Stimulated activated CD4-positive, alpha-beta T cell treated with anti-CD3 and anti-CD28 coated beads, Interleukin-15, amount 100 ng/mL, for 1 hour (primary cell): ENCODE measurements at places on chromosomes 4 and X.

GRCh38 chr4:70833675-70834074 is 6.0 kb downstream of the GRSF1 start:
- no peak for DNase-seq

DNA sequence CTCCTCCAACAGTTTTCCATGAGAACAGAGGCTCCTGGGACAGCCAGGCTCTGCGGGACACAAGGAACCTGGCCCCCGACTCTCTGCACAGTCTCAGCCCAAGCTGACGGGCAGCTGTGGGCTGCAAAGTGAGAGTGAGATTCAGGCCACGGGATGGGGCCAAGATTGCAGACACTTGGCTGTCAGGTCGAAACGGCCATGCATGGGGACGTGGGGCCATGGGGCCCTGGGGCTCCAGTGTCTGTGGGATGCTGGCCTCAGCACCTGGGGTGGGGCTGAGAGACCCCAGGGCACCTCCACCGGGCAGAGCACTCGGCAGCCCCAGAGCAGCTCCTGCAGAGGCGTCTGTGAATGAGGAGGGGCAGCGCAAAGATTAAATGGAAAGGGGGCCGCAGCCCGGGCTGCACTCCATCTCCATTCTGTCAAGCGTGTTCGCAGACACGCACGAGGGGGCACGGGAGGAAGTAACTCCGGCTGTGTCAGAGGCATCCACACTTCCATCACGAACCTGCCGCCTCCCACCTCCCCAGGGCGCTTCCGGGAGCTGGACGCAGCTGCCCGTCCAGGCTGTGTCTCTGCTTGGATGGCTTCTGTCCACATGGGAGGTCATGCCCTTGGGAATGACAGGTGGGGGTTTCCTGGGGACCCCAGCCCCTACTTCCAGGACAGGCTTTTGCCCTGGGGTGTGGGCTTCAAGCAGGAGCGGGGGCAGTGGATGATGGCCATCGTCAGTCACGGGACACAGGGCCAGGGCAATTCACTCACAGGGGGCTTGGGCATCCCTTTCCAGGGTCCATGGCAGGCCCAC is 82.8 kb upstream of the NKX1-1 start:
- DNase-seq, result no peak

- no peak for DNase-seq
Observed at GRCh38 chr4:75038376-75038775, 105.5 kb downstream of the PARM1 start.

- DNase-seq, result no peak
Observed at GRCh38 chr4:109590905-109591304, 30.9 kb downstream of the MCUB start.

GRCh38 chr4:38605181-38605752 is 58.7 kb upstream of the KLF3 start:
- no peak for DNase-seq

DNA sequence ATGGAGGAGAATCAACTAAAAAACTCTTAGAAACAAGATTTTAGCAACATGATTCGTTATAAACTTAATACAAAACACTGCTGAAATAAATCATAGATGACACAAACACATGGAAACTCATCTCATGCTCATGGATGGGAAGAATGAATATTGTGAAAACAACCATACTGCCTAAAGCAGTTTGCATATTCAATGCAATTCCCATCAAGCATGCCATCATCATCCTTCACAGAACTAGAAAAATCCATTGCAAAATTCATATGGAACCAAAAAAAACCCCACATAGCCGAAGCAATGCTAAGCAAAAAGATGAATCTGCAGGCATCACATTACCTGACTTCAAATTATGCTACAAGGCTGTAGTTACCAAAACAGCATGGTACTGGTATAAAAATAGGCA is 1015.8 kb upstream of the GRIA3 start:
- no peak for DNase-seq

DNA sequence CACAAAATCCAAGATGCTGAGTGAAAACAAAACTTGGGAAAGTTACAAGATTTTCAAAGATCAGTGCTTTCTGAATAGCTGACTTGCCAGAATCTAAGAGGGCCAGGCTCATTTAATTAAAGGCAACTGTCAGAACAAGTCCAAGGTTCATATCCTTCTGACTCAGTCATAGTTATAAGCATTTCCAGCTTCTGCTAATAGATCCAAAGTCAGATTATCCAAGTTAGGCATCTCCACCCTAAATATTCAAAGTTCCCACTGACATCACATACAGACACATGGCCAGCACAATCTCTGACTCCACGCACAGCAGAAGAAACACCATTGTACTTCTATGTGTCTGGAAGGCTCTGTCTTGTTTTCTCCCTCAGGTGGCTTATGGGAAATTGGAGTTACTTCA is 41.8 kb downstream of the GASK1B start:
- DNase-seq, result no peak

DNA sequence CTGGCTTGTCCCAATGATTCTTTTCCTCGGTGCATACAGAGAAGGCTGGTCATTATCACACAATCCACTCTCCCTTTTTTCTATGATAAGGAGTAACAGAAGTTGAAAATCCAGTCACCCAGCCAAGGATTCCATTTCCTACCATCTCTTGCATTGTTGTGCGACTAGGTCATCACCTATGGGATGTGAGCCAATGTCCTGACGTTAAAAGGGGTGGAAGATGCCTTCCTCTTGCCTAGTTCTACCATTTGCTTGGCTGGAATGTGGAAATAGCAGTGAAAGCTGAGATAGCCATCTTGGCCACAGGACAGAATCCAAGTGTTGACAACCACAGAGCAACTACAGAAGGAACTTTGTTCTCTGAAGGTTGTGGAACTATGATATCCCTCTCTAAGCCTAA is 132.2 kb upstream of the KIT start:
- no peak for DNase-seq

GRCh38 chr4:6988016-6988715 is 55.0 kb upstream of the TADA2B start:
- no peak for DNase-seq

GRCh38 chr4:88226143-88226542 is 58.2 kb downstream of the PPM1K start:
- DNase-seq, result no peak

- DNase-seq, result no peak
Observed at GRCh38 chrX:79371640-79372039, 4.5 kb upstream of the ITM2A start.
